Pulmonary artery endothelial cell (primary cell): ENCODE measurements at places on chromosomes 1 and 21.

DNA sequence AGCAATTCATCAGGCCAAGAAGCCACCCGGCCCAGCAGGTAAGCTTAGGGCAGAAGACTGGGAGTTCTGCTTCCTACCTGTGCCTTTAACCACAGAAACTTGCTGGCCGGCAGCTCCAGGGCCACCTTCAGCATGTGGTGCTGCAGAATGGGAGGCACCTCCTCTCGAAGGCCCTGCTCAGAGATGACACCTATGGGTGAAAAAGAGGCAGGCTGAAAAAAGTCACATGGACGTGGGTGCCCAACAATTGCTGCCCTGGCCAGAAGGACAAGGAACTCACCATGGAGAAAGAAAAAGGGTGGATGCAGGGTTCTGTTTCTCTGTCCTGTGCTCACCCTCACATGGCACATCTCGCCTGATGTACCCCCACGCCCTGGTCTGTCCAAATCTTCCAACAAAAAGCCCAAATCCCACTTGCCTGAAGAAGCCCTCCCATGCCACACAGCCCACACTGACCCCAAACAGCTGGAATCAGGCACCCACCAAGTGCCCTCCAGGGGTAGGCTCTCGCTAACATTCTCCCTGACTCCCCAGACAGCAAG, 33.0 kb downstream of the URB1 start:
- DNase-seq = no peak

GRCh38 chr1:85334962-85335361, 58.5 kb upstream of the BCL10 start:
- DNase-seq = no peak

DNA sequence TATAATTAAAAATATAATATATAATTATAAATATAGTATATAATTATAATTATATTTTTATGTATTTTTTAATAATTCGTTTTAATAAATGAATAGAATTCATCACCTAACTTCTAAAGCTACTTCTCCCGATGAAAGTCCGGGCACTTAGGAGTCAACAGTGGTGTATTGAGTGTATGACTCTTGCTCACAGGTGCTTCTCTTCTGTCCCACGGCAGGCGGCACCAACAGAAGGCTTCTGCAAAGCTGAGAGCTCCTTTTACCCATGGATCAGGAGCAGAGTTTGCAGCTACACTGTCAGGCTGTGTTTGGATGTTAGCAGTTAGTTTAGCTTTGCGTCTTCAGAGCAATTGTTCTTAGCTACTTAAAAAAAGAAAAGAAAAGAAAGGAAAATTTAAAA, 122.4 kb downstream of the LIPI start:
- DNase-seq = no peak

GRCh38 chr1:97144527-97144926, 422.9 kb downstream of the PTBP2 start:
- DNase-seq = peak; percentile 61

DNA sequence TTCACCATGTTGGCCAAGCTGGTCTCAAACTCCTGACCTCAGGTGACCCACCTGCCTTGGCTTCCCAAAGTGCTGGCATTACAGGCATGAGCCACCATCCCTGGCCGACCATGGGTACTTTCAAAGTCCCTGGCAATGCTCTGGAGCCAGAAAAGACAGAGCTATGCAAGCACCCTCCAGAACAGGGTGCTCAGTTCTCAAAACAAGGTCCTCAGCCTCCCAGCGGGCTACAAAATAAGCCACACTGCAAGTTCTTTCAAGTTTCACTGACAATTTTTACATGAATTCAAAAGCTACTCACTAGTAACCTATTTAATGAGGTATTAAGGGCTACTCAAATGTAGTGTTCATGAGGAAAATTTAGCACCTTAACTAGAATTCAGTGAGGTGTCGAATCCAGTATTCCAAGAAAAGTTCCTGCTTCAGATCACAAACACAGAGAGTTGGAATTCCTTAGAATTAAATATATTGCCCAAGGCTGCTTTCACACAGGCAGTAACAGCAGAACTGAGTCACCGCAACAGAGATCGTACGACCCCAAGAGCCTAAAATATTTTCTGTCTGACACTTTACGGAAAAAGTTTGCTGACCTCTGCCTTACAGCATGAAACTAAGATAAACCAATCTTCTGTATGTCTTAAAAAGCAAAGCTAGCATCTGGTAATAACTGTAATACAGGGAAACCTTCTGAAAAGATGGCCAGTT, 60.7 kb downstream of the HSF2BP start:
- DNase-seq = no peak

GRCh38 chr1:230356869-230357794, 69.0 kb downstream of the PGBD5 start:
- no peak for DNase-seq

- no peak for DNase-seq
Observed at GRCh38 chr1:71667216-71667615, 586.4 kb upstream of the ZRANB2 start.

GRCh38 chr1:60974524-60975372, 107.6 kb upstream of the NFIA start:
- no peak for DNase-seq

DNA sequence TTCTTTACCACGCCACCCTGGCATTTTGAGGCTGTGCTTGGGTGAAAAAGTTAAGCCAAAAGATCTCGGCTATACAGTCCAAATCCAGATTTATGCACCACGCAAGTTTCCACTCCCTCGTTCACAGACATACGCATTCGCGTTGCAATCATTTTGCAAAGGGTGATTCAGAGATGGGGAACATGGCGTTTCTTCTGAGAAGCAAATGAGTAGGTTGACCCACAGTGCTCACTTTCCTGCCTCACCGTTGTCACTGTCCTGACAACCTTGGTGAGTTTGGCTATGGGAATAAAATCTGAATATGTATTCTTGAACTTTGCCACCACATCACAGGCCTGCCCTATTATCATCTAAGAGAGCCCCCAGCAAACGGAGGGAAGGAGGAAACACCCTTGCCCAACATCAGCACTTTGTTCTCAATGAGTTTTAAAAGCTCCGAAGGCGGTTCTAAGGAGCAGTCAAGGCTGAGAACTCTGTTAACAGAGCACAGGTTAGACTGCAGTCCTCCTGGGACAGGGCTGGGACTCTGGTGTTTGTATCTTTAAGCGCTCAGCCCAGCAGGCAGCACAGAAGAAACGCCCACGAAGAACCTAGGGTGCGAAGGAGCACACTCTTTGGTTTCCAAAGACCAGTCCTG, 86.4 kb downstream of the RUNX1 start:
- DNase-seq = no peak

DNA sequence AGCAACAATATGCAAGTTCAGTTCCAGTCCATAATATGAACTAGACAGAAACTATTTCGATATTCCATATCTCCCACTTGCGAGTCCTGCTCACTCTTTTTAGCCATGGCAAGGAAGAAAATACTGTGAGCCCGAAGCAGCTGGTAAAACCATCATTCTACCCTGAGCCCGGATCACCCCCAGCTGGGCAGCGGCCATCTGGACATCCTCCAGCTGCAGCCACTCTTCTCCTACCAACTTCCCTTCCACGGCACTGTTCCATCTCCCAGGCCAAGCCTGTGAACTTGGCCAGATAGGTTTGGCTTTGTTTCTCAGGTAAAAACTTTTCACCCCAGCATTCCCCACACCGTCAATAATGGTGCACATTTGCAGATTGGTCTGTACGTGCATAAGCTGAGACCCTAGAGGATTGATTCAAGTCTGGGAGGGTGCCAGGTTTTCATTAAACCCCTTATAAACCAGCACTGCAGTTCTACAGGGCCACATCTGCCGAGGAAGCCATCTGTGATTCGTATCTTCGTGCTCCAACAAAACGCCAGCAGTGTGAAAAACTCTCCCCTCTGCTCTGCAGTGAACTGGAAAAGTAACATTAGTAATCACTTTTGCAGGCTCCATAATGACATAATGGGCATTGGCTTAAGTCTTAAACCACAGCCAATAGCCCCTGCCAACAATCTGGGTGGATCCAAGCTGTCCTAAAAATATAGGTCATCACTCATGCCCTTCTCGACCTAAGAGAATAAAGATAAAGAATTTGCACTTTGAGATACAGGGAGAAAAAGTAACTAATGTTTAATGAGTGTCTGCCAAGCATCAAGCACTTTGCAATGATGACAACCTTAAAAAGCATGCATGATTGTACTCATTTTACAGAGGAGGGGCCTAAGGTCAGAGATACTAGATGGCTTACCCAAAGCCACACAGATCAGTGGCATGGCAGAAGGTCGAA, 205.1 kb downstream of the PLPP3 start:
- no peak for DNase-seq

- no peak for DNase-seq
Observed at GRCh38 chr1:116538544-116538943, 32.3 kb downstream of the CD58 start.

- DNase-seq = no peak
Observed at GRCh38 chr21:44511219-44511937, 28.6 kb downstream of the KRTAP10-1 start.

GRCh38 chr1:20587661-20588053, 1.2 kb upstream of the CDA start:
- no peak for DNase-seq

- no peak for DNase-seq
Observed at GRCh38 chr1:45275054-45275453, 51.6 kb upstream of the HPDL start.

DNA sequence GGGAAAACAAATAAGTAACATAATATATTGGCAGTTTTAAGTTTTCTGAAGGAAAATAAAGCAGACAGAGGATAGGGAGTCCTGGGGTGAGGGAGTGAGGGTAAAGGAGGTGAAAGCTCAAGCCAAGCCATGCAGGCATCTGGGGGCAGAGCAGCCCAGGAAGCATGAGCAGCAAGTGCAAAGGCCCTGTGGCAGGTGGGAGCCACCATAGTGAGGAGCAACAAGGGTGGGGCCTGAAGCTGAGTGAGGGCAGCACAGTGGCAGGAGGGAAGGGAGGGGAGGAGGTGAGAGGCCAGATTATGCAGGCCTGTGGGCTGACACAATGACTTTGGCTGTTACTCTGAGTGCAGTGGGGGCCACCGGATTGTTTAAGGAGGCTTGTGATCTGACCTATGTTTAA, 138.8 kb upstream of the TNR start:
- no peak for DNase-seq

GRCh38 chr1:246709835-246710234, 14.4 kb upstream of the SCCPDH start:
- no peak for DNase-seq

DNA sequence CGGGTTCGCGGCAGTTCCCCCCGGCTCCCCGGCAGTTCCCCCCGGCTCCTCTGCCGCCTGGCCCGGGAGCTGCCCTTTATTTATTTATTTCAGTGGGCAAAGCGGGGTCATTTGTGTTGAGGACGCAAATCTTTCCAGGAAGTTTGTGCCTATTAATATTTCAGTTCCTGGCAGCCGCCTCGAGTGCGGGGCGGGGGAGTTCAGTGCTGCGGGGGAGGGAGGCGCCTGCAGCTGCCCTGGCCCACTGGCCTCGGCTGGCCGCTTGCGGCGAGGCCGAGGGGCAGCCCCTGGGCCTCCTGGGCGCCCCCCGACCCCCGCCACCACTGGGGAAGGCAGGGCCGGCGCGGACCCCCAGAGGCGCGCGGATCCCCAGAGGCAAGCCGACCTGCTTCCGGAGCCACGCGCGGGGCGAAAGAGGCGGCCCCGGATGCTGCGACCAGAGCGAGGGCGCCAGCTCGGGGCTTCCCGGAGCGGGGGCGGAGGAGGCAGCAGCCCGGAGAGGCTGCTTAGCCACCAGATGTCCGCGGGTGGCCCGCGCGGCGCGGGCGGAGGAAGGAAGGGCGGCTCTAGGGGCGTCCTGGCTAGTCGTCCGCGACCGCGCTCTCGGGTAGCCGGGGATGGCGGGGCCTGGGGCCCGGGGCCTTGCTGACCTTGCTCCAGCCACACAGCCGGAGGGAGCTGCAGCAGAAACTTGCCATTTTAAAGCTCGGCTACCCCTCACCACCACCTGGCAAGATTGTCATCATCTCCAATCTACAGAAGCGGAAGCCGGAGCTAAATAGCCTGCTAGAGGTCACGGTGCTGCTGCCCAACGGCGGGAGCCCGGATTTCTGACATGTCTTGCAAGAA, 48.0 kb downstream of the H3-3A start:
- no peak for DNase-seq

- no peak for DNase-seq
Observed at GRCh38 chr1:219724440-219724839, 111.5 kb upstream of the ZC3H11B start.

- no peak for DNase-seq
Observed at GRCh38 chr1:16005597-16005996, 1.6 kb downstream of the SRARP start.

GRCh38 chr1:210257698-210258529, 25.3 kb downstream of the SERTAD4 start:
- no peak for DNase-seq

GRCh38 chr1:10761503-10762152, 34.8 kb downstream of the CASZ1 start:
- DNase-seq = no peak

DNA sequence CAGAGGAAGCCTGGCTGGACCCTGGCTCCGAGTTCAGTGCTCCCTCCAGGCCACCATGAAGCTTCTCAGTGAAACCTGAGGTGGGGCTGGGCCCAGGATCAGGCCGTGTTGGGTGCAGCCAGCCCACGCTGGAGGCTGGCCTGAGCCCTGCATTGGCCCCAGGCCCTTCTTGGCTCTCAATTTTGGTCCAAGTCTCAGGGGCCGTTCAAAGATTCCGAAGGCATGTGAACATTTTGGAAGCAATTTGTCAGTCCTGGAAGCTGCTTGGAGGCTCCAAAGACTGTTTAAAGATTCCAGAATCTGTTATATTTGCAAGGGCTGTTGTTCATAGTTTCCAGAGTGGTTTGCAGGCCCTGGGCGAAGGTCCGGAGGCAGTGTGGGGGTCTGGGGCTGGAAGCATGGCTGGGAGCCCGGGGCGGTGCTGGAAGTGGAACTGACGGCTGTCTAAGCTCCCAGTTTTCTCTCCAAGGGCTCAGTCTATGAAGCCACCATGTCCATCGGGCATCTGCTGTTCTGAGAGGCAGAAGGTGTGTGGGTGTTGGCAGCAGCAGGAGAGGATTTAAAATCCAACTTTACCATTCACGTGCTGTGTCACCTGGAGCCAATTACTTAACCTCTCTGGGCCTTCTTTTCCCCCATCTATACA, 104.9 kb downstream of the EPHB2 start:
- no peak for DNase-seq

DNA sequence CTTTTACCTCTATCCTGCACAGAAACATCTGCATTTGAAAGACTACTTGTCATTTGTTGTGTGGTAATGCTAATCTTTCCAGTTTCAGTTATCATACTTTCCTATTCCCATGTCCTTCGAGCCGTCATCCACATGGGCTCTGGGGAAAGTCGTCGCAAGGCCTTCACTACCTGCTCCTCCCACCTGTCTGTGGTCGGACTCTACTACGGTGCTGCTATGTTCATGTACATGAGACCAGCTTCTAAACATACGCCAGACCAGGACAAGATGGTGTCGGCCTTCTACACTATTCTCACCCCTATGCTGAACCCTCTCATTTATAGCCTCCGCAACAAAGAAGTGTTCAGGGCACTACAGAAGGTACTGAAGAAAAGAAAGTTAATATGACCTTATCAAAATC, 8.3 kb downstream of the OR2M4 start:
- DNase-seq = no peak
